ENCODE measurements at places on chromosomes 11 and 22.

DNA sequence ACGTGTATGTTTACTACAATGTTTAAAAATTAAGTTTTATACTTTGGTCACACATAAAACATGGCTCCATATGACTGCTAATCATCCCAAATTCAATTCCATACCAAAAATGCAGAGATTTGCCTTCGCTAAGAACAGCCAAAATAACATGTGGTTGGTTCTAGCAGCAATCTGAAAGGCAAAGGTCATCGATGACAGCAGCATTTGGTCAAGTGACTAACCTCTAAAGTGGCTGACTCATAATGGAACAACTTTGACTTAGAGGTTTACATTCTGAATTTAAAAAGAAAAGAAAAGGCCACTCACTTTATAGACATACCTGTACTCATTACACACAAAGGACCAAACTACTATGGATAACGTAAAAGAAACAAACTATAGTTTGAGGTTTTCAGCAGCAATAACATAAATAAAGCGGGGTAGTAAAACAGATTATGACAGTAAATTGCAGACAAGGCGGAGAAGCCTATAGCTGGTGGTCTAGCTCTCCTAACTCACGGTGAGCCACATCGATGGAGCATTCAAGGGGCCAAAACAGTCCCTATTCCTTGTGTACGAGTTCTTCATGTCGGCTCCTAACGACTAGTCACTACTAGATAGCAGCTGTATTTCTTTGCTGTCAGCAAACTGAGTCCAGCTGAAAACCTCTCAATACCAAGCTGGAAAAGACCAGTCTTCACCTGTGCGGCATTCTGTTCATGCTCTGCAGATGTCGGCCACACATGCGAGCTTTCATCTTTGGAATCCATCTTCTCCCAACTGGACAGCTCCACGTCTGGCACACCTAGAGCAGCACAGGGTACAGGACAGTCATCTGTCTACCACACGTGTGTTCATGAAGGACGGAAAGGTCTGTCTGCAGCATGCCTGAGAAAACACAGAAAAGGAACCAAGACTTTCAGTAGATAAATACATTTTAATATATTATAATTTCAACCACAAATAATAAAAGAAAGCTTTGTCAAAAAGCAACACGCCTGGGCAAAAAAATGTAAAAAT lies 42.1 kb downstream of the PRDM10 start:
- peak; percentile 95 for DNase-seq

DNA sequence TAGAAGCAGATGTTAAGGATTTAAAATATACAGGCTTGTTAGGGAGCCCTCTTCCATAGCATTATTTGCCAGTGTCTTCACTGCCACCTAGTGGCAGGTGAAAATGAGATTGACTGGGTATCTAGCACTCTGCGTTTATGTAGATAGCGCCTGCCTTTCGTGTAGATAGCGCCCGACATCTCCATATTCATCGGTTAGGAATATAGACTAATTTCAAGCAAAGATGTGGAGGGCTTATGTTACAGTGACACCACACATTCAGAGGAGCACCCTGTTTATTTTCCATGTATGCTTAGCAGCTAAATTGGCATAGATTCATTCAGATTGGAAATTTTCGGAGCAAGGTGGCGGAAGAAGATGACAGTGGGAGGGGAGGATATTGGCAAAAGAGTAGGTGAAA lies 72.0 kb downstream of the SLC5A12 start:
- DNase-seq, result peak; percentile 55

DNA sequence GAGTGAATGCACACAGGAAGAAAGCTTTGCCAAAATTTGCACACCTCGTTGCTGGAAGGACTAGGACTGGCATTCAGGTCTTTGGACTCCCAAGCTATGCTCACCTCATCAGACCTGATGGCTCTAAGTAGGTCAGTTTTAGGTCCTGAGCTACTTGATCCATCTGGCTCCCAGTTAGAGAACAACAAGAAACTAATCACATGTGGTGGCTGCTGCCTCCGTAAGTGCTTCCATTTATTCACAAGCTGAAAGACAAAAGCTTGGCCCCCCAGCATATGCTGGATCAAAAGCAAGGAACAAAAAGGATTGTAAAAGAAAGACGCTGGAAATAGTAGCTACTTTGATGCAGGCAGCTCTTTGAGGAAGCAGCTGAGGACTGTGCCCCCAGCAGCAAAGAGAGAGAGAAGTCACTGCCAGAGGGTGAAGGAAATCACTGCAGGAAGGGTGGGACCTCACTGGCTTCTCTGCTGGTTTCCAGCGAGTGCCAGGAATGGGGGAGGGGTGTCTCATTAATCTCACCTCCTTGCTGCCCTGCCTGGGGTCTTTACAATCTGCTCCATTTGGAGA lies 268.9 kb downstream of the KIRREL3 start:
- DNase-seq, result no peak

GRCh38 chr22:17352798-17353197 lies 16.5 kb upstream of the CECR2 start:
- DNase-seq, result no peak

- DNase-seq, result no peak
Measured at GRCh38 chr11:27329867-27330632, 33.0 kb downstream of the CCDC34 start.

DNA sequence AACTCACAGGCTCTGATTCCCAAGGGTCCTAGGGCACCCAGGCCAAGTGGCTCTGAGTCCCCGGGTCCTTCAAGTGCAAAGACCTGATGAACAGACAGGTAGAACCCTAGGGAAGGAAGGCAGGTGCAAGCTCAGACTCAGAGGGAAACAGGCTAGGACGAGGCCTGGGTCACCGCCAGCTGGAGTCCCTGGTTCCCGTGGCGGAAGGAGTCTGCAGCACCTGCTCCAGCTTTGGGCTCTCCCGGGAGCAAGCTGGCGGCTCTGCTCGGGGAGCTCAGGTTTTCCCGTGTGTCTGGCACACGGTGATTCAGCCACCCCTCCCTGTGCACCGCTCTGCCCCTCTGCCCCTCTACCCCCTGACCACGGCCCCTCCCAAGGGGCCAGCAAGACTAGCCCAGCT lies 59.8 kb downstream of the WNT7B start:
- no peak for DNase-seq

DNA sequence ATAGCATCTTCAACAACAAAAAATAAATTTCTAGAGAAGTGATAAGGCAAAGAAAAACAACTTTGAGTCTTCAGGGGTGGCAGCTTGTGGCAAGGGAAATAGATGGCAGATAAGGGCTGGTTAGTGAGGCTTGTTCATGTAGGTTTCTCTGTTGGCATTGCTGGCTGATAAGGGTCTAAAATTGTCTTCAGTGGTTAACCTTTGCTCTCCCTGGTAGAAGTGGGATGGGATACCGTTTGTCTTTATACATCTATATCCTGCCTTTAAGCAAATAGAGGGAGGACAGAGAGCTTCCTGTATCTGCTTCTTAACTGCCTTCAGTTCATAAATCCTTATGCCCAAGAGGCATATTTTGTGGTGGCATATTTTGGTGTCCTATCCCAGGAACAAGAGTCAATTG lies 57.1 kb downstream of the TRAF6 start:
- DNase-seq, result no peak

DNA sequence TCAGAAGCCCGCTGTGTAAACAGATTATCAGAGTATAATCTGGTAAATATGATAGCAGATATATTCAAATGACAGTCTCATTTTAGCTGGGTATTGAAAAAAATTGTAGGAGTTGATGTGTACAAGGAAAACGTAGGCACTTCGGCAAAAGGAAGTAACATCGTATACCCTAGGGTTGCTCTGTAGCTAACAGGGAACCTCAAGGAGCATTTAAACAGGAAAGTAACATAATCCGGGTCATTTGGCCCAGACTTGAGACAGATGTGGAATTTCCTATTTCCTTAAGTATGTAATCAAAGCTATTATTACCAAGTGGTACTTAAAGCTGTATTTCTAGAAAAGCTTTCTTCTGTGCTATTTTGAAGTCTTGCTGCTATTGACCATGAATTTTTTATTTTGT lies 215.6 kb downstream of the DDX10 start:
- no peak for DNase-seq

DNA sequence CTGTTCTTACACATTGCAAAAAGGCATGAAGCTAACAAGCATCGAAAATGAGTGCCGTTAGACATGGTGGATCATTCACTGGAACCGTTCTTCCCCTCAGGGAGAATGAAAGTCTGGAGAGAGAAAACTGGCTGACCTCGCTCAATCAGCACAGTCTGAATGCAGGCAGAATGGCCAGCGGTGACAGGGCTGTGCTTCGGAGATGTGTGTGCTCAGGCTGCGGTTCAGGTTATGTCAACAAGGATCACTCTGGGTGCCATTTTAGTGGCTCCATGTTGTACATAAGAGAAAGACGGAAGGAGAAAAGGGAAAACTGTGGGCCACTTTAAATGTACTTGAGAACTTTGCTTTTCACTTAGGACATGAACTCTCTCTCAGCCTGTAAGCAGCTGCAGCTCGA lies 749.8 kb upstream of the ARHGAP42 start:
- DNase-seq, result no peak

GRCh38 chr11:83520849-83521248 lies 234.7 kb upstream of the CCDC90B start:
- no peak for DNase-seq

- DNase-seq, result no peak
Measured at GRCh38 chr11:132028380-132029240, 658.2 kb downstream of the NTM start.

DNA sequence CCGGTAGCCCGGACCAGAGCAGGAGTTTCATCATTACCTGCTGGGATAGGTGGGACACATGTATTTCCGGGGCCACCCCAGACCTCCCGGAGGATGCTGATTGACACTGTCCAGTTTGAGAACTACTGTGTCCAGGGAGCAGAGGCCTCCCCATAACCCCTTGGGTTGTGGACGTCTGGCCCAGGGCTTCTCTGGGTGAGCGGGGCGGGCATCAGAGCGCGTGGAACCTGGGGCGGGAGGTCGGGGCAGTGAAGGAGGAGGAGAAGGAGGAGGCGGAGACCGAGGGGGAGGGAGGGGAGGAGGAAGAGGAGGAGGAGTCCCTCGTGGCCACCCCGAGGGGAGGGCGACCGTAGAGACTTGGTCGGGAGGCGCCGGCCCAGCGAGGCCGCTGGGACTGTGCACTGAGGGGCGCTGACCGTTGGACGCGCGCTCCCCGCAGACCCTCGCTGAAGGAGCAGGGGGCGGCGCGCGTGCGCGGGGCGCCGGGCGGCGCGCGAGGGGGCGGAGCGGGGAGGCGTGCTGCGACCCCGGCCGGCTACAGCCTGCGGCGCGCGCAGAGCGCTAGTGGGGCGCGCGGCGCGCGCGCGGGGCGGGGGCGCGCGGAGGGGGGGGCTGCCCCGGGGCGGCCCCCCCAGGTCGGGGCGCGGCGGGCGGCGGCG lies at the start of gene GRK3:
TSS of gene GRK3 (plus strand) at position 356 of the 659 bp plus-strand sequence. CDS start 366 bp downstream, outside the sequence.
- DNase-seq, result peak; percentile 50

DNA sequence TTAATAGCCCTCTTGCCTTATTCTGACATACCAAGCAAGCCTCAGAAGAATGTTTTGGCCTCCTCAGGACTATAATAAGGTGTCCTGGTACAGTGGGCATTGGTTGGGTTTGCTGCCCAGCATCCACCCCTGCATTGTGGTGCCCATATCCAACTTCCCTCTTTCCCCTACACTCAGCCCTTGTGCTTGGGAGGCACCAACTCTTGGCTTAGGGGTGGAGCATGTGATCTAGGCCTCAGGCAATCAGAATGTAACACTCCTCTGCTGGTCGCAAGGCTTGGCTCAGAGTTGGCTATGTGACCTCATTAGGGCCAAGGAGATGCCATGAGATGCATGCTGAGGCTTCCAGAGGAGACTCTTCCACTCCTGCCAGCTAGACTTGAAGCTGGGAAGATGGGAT lies 123.0 kb downstream of the CSNK2A3 start:
- no peak for DNase-seq

DNA sequence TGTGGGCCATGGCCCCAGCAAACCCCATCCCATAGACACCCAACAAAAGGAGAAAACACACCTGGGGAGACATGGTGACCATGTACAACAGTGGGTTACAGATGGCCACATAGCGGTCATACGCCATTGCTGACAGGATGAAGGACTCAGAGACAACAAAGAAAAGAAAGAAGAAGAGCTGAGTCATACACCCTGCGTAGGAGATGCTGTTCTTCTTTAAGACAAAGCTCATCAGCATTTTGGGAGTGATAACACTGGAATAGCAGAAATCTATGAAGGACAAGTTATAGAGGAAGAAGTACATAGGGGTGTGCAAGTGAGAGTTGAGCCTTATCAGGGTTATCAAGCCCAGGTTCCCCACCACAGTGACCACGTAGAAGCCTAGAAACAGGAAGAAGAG lies 4.9 kb downstream of the OR8B8 start:
- DNase-seq, result no peak

- DNase-seq, result no peak
Measured at GRCh38 chr11:33658195-33658900, 42.3 kb downstream of the C11orf91 start.

GRCh38 chr11:31477528-31478222 lies 31.7 kb downstream of the IMMP1L start:
- no peak for DNase-seq

- DNase-seq, result no peak
Measured at GRCh38 chr11:114386131-114386530, 14.2 kb downstream of the C11orf71 start.

DNA sequence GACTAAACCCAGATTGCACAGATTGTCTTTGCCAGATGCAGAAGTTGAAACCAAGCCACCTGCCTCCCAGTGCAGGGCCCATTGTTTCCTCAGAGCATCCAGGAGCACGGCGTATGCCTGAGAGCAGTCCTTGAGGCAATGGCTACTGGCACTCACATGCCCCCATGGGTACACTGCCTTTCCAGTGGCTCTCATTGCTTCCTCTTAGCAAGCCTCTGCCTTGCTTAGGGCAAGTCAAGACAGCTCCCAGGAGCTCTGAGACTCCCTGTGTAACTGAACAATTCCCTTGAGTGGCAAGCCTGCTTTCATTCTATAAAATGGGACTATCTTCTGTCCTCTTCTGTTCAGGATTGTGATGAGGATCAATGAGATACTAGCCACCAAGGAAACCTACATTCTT lies 4.1 kb downstream of the SYTL2 start:
- no peak for DNase-seq

- peak; percentile 49 for DNase-seq
Measured at GRCh38 chr22:44211256-44211945, 30.7 kb downstream of the PARVG start.

DNA sequence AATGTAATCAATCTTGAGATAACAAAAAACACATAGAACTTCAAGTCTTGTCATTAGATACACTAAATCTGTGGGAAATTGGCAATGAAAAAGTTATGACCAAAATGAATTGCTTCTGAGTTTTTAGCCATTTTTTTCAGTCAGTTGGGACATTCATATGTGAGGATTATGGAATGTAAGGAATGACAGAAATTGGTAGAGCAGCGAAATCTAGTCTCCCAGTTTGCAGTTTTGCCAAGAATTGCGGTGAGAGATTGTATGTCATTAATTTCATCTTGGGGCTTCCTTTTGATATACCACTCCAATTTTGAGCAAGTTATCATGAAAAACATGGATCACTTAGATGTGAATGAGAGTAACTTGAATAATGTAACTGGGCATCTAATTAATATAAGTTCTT lies 49.9 kb downstream of the SIK2 start:
- no peak for DNase-seq

GRCh38 chr22:37981282-37982011 lies 2.9 kb downstream of the SOX10 start:
- no peak for DNase-seq

GRCh38 chr22:50610581-50610980 lies 10.0 kb downstream of the MAPK8IP2 start:
- DNase-seq, result no peak

Measured in fibroblast of lung (primary cell).